ENCODE measurements at places on chromosomes 4 and X. TPM values are rescaled to one million over a fixed set of nuclear protein-coding genes. Genes with fewer than 3 reads are reported as not detected.

Gene PTCHD1
- polyA plus RNA-seq, result 0.03 TPM

Gene FRMD7
- not detected for polyA plus RNA-seq

Gene GPR50
- polyA plus RNA-seq, result 0.04 TPM

Gene ARHGAP24
- 10.3 TPM for polyA plus RNA-seq

Gene C1QTNF7
- polyA plus RNA-seq, result 0.22 TPM

Gene HSFX4
- 0.12 TPM for polyA plus RNA-seq

Gene JCHAIN
- polyA plus RNA-seq, result 7.6 TPM

Gene NRK
- 0.13 TPM for polyA plus RNA-seq

Gene NDP
- 0.03 TPM for polyA plus RNA-seq

Gene PDE5A
- polyA plus RNA-seq, result 7.1 TPM

Gene DCAF12L2
- not detected for polyA plus RNA-seq

Gene VSIG1
- 0.12 TPM for polyA plus RNA-seq

Gene CT83
- polyA plus RNA-seq, result not detected

Gene CT45A2
- polyA plus RNA-seq, result not detected

Data from adipose tissue (tissue), 3 donors.